CD4-positive, alpha-beta T cell treated with Interleukin-15 for 1 hour (primary cell): ENCODE measurements at places on chromosomes 4 and X.

DNA sequence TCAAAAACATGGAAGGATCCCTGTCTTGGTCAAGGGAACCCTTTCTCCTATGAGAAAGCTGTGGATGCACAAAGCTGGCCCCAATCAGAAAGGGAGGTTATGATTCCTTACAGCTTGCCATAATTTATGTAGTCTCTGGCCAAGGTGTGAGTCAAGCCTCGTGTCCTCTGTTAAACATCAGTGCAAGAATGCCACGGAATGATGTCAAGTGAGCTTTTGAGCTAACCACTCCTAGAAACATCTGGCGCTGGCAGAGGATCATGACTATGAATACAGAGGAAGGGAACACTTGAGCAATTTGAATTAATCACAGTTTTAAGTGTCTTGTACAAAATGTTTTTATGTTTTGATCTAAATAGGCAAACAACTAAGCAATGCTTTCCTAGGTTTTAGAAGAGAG is 51.5 kb upstream of the RAP2C start:
- DNase-seq: no peak

DNA sequence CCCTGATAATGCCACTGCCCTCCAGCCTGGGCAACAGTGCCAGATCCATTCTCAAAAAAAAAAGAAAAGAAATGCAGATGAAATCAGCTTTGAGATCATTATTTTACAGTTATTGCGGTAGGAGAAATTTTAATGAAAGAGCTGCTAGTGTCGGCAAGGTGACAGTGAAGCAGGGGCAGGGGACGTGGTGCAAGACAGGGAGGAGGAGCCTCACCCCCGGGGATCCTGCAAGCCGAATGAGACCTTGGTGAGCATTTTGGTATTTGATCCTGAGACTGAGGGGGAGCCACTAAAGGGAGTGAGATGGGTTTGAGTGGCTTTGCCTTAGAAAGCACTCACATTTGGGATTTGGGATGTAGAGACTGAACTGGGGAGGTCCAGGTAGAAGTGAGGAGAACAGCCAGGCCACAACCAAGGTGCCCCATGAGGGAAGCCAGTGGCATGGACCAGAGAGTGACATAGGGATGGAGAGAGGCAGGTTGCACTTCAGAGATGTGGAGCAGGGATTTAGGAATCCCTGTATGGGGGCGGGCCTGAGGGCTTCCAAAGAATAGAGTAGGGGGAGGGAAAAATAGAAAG is 23.6 kb downstream of the RBM10 start:
- no peak for DNase-seq

- no peak for DNase-seq
Observed at GRCh38 chr4:157576671-157577217, 356.2 kb downstream of the GRIA2 start.

DNA sequence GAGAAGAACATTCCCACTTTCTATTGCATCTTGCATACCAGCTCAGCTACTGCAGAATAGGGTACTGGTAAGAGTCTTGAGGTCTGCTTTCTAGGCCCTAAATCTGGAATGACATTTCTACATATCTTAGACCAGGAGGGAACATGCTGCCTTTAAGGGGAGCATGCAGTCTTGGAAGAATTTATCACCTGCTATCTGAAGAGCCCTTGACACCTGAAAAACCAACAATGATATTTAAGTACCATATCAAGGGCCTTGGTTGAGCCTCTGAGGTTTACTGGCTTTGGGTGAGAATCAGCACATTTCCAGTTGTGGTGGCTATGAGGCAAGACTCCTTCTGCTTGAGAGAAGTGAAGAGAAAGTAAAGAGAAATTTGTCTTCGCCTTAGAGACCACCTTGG is 436.8 kb upstream of the SPANXN1 start:
- DNase-seq: no peak

GRCh38 chrX:150363561-150364346 is 637 bp downstream of the MAMLD1 start:
- no peak for DNase-seq

GRCh38 chrX:149720021-149720689 is 8.3 kb downstream of the MAGEA11 start:
- DNase-seq: no peak

- DNase-seq: no peak
Observed at GRCh38 chrX:23935106-23935505, 27.3 kb downstream of the CXorf58 start.

GRCh38 chr4:143337600-143338287 is 1.1 kb downstream of the GAB1 start:
- no peak for DNase-seq

DNA sequence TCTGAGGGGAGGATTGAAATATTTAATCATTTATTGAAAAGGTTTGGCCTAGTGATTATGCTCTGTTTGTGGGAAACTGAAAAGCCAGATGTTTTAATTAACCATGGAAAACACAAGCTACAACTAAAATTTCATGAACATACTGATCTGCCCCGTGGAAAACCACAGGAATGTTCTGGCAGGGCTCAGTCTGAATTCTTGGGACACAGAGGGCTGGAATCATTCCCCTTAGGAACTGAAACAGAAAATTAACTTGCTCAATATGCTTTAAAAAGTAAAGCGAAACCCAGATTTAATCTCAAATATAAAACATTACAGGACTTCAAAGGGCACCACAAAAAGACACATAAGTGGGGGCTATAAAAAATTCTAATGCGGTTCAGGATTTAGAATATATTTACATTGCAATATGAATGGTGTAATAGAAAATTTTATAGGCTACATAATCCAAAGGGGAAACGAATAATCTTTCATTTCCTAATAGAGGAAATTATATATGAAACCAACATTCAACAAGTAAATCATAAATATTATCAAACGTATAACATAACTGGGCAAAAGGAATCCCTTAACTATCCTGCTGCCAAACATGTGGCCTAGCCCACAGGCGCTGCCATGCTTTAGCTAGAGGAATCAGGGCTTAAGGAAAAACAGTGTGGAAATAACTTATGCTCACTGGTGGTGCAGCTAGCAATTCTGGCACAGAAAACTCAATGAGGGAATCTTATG is 70.9 kb downstream of the APBB2 start:
- DNase-seq: no peak

- no peak for DNase-seq
Observed at GRCh38 chrX:41785685-41786084, 61.7 kb downstream of the GPR82 start.

- DNase-seq: no peak
Observed at GRCh38 chr4:25020236-25020635, 10.5 kb downstream of the LGI2 start.

DNA sequence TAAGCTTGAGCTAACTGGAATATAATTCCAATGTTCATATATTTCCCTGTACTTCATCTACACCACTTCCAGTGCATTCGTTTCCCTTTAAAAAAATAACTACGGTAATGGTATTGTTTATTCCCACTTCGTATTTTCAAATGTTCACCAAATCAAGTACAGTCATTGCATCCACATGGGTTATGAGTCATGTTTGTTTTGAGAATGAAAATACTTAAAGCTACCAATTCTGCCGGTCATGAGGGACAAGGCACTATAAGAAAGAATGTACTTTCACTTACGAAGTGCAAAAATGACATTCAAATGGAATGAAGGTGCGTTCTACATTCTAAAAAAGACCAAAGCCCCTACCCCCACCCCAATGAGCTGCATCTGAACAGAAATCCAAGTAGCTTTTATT is 174.4 kb upstream of the FGF13 start:
- DNase-seq: no peak

GRCh38 chrX:133668225-133668931 is 253.1 kb upstream of the GPC4 start:
- DNase-seq: no peak

DNA sequence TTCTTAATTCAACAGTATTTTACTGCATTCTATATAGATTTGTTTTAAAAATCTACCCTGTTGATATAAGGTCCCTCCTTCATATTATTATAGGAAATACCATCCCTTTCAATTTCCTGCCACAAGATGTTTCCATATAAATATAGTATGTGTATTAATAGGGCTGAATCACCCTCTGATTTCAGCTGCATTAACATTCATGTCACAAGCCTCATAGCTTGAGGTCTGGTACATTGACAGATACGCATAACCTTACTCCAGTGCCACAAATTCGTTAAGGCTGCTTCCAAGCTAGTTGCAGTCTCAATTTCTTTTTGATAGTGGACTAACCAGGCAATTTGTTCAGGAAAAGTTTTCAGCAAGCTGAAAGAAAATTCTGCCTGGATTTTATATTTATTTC is 128.4 kb downstream of the KLHL34 start:
- DNase-seq: no peak

GRCh38 chrX:725971-726370 is 95.4 kb downstream of the SHOX start:
- no peak for DNase-seq

DNA sequence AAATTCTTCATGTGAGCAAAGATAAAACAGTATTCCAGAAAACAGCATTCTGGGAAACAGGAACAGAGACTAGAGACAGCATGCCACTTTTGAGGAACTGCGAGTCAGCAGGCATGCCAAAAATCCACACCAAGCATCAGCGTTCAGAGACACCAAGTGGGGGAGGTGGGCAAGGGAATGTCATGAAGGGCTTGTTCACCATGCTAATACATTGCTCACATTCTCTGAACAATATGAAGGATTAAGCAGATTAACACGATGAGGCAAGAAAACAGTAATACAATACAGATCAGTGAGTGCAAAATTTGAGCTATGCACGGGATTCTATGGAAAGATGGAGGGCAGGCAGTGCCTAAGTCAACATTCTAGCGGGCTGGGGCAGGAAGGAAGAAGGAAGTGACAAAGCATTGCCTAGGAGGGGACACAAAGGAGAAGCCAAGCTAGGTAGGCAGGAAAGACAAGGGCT is 278.3 kb downstream of the FBXW7 start:
- DNase-seq: no peak

DNA sequence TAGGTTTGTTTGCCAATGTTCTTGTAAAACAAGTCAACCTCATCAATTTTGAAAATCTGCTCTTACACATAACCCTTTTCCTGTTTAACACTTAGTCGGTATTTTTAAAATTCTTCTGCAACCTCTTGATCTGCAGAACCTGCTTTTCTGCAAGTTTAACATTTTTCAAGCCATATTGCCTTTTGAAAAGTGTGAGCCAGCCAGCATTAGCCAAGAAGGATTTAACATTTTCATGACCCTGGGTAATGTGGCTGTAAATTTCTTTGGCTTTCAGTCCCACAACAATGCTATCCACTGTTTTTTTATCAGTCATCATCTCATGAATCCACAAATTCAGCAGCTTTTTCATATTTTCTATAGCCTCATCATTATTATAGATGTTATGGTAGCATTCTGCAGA is 956.5 kb downstream of the FAT4 start:
- DNase-seq: no peak

- DNase-seq: peak; percentile 70
Observed at GRCh38 chr4:75940692-75941253, at the start of gene NAAA. NAAA (minus strand) TSS chr4:75941013; CDS start chr4:75940949, 64 bp downstream.

GRCh38 chr4:112852601-112853000 is 196.9 kb upstream of the ANK2 start:
- no peak for DNase-seq

- no peak for DNase-seq
Observed at GRCh38 chr4:142940425-142941330, 94.6 kb upstream of the INPP4B start.

- no peak for DNase-seq
Observed at GRCh38 chrX:41837270-41837944, 85.9 kb downstream of the CASK start.

- no peak for DNase-seq
Observed at GRCh38 chrX:74925225-74926088, at the start of gene NEXMIF. NEXMIF (minus strand) TSS chrX:74925452.

DNA sequence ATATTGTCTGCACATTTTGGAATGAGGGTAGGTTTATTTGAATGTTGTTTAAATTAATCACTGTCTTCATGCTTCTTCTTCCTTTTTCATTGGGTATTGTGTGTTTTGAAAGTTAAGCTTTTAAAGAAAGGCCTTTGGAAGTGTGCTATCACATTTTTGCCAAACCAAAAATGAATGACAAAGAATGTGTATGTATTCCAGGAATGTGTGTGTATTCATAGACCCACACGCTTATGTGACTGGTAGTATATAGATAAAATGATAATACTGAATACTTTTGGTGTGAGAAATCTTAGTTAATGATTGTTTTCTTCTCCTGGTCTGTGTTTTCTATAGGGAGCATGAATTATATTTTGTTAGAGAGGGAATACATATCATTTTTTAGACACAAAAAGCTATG is 404.4 kb downstream of the TLL1 start:
- no peak for DNase-seq

DNA sequence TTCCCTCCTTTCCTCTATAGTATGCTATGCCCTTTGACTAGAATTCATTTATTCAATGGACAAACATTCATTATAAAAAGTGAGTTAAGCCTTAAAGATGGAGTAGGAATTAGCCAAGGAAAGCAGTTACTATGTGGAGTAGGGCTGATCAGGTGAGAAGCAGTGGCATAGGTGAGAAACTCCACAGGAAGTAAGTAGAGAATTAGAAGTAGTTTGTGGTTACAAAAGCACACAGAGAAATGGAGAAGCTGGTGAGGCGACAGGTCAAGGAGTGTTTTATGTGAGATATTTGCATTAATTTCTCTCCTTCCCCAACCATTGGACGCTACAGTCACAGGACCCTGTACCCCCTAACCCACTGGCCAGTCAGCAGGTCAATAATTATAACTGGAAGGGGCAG is 30.6 kb downstream of the SETD7 start:
- no peak for DNase-seq

- no peak for DNase-seq
Observed at GRCh38 chr4:111693758-111694157, 451.5 kb upstream of the FAM241A start.

DNA sequence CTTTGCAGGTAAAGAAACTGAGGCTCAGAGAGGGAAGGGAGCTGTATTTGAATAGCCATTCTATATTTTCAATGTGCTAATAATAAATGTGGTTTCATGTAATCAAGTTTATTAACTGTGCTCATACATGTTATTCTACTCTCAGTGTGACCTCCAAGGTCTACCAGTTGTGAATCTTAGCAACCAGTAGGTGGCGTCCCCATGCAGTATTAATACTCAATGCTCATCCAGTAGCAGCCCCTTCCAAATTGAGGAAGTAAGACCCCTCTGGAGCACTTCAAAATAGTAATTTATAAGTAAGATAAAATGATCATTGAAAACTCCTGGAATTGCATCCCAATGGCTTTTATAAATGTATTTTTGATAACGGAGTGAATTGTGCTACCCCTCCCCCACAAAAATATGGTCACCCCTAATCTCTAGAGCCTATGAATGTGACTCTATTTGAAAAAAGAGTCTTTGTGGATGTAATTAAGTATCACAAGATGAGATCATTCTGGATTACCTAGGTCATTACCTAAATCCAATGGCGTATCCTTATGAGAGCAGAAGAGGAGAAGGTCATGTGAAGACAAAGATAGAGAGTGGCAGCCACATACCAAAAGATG is 20.4 kb upstream of the SEPSECS start:
- DNase-seq: peak; percentile 32

GRCh38 chr4:140736669-140737343 is 19.4 kb downstream of the TBC1D9 start:
- DNase-seq: no peak

DNA sequence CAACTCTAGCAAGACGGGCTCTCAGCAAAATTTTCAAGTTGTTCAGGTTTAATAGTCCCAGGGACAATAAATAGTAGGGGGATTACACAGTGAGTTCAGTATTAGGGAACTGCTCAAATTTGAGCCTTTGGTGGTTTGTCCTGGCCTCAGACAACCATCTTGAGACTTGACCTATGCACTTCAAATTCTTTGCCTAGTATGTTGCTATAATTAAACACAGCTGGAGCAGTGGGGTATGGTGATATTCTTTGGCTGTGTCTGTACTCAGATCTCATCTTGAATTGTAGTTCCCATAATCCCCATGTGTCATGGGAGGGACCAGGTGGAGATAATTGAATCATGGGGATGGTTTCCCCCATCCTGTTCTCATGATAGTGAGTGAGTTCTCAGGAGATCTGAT is 43.3 kb upstream of the TEX13A start:
- DNase-seq: no peak
